Activated CD4-positive, alpha-beta T cell treated with anti-CD3 and anti-CD28 coated beads, Interleukin-2, amount 10 ng/mL, durations not matched to agents 7 days and 5 days (primary cell): ENCODE measurements at places on chromosomes 7 and 10. TPM values are rescaled to one million over a fixed set of nuclear protein-coding genes. Genes with fewer than 3 reads are reported as not detected.

Gene GIMAP1
- 19.6 TPM for total RNA-seq

Gene GIMAP6
- total RNA-seq: 105 TPM

Gene EBF3
- not detected for total RNA-seq

Gene CALML3
- total RNA-seq: not detected

Gene KLF14
- total RNA-seq: not detected

Gene NODAL
- not detected for total RNA-seq

Gene KIF11
- 89.8 TPM for total RNA-seq

Gene OR2A42
- not detected for total RNA-seq

Gene GCK
- not detected for total RNA-seq

Gene RTKN2
- 8.5 TPM for total RNA-seq

Gene TMEM176B
- total RNA-seq: not detected

Gene SLC35B4
- total RNA-seq: 18.4 TPM

DNA sequence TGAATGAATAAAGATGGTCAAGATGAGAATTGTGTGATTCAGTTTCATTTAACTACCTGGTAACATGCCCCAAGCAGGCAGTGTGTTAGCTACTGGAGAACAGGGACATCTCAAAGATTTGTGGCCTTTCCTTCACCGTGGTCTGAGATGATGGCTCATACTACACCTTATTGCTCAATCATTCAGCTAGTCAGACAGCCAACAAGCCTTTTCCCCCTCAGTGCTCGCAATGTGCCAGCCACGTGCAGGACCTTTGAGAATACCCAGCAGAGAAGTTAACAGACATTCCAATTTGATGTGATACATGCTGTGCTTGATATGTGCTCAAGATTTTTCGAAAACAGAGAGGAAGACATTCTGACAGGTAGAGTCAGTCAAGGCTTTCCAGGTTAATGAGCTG is 562.8 kb downstream of the SUGCT start:
- no peaks in the 10 kb centered on the region for H3K27me3 ChIP-seq
- peaks cover 21% of the 10 kb centered on the region for H3K4me1 ChIP-seq
- H3K27ac ChIP-seq: no peak overlapping the region
- no peak for DNase-seq
- no peaks in the 10 kb centered on the region for H3K36me3 ChIP-seq

GRCh38 chr7:78301407-78301806 is 502.8 kb downstream of the PHTF2 start:
- H3K27me3 ChIP-seq: no peaks in the 10 kb centered on the region
- H3K4me3 ChIP-seq: no peak overlapping the region
- H3K36me3 ChIP-seq: no peaks in the 10 kb centered on the region
- DNase-seq: no peak
- H3K27ac ChIP-seq: no peak overlapping the region

DNA sequence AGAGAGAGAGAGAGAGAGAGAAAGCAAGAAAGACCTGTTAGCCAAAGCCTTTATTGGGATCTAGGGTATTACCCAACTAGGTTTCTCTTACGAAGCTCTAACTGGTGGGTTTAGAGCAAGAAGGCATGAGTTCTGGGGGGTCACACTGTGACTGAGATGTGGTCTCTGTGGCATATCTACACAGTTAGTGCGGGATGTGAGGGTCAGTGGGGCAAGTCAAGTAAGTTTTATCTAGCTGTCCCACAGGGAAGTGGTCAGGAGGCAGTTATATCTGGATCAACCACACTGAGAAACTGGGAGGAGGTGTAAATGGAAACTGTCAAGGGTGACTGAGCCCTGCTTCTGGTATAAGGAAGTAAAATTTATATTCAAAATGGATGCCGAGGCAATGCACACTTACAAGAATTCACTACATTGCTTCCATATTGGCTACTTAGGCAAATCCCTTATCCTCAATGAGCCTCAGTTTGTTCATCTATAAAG is 331.6 kb upstream of the HPS1 start:
- no peak overlapping the region for H3K4me3 ChIP-seq
- no peaks in the 10 kb centered on the region for H3K27me3 ChIP-seq
- DNase-seq: no peak
- H3K4me1 ChIP-seq: no peaks in the 10 kb centered on the region

DNA sequence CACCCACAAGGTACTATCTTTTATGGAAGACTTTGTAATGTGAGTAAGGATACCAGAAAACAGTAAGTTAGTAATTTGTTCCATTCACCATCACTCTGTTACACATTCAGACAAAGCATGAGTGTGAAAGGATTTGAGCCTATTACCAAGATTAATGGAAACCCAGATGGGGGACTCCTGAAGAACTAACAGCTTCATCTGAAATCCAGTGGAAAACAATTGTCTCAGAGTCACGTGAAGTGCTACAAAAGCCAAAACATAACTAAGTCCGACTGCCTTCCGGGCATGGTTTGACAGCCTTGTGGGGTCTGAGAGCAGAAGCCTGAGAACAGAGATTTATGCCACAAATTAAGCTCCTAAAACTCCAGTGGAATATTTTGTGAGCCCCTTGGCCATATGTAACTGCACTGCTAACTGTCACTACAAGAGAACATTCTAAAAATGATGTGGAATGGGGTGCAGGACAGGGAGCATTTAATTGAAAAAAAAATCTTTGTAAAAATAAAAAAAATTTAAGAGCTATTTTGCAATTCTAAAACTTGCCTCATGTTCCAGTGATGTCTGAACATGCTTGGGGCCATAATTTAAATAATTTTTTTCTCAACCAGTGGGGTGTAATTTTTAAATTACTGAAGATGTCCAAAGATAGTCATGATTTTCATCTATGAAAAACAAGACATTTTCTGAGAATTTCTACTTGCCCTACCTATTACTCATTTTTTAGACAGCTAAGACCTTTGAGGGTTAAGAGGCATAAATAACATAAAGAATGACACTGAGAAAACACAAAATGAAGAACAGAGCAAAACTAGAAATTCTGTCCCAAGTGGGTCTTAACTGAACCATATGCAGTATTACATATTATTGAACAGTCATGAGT is 555.0 kb downstream of the INHBA start:
- no peak overlapping the region for H3K4me3 ChIP-seq
- DNase-seq: no peak
- H3K36me3 ChIP-seq: no peaks in the 10 kb centered on the region

GRCh38 chr10:123413353-123413752 is 252.8 kb upstream of the GPR26 start:
- H3K4me1 ChIP-seq: no peaks in the 10 kb centered on the region
- H3K27me3 ChIP-seq: peaks cover 4% of the 10 kb centered on the region

DNA sequence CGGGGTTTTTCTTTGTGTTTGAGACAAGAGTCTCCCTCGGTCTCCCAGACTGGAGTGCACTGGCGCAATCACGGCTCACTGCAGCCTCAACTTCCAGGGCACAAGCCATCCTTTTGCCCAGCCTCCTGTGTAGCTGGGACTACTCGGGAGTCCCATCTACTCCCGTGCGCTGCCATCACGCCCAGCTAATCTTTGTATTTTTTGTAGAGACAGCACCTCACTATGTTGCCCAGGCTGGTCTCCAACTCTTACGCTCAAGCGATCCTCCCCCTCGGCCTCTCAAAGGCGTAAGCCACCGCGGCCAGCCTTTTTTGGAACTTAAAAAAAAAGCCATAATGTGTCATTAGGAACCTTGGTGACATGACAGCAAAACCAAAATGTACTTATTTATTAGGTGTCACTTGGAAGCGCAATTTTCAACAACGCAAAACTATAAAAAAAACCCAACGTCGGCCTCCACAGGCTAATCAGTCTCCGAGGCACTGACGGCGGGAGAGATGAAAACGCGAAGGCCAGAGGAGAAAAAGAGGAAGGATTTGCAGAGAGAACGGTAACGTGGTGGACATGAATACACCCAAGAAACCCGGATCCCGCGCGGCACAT is 911 bp upstream of the HNRNPH3 start:
- peak; percentile 12 for DNase-seq
- H3K27me3 ChIP-seq: no peaks in the 10 kb centered on the region
- H3K4me1 ChIP-seq: peaks cover 45% of the 10 kb centered on the region
- peak overlapping the region; percentile 100 for H3K4me3 ChIP-seq
- peak overlapping the region; percentile 100 for H3K27ac ChIP-seq

DNA sequence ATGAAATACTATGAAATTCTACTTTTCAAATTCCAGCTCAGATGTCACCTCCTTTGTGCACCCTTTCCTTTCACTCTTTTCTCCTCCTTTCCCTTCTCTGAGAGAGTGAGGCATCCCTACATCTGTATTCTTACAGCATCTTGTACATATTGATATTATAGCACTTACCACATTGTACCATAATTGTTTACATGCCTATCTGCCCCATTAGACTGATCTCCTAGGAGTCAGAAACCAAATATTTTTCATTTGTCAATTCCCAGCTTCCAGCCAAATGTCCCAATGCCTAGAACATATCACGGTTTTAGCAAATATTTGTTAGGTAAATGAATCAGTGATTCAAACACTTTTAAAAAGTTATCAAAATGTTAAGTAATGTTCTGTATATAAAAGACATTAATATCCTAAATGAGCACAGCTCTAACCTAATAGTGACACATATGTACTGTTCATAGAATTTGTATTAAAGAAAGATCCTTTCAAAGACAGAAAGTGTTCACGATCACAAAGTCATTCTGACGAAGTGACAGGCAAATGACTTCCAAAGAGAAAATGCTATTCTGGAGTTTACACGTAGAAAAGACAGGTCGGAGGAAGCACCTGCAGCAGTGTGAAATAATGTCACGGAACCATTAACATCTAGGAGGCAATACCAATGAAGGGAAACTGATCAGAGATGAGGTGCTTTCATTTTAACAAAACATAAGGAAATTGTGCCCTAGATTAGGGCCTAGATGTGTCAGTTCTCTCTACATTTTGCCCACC is 774.2 kb downstream of the MAGI2 start:
- no peak overlapping the region for H3K27ac ChIP-seq
- DNase-seq: no peak
- no peaks in the 10 kb centered on the region for H3K27me3 ChIP-seq
- H3K4me3 ChIP-seq: no peak overlapping the region

DNA sequence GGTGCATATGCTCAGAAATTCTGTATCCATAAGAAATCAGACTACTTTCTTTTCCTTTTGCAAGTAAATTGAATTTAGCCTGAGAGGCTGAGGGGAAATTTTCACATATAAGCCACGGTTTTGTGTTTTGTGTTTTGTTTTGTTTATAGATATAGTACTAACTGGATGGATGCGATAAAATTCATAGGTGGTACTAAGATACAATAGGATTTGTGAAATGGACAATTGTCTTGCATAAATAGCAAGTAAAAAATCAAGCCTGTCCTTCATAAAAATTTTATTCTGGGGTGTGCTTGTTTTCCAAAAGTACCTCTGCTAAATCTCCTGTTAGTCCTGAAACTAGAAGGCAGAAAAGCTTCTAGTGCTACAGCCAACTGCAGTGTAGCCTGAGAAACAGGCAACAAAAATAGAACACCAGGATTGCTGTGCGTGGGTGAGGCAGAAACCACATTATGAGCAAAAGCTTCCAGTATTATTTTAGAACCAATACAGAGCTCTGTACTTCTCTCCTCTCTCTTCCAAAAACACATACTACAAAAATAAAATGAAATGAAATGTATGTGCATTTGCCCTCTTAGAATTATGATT is 634 bp upstream of the HDAC9 start:
- H3K36me3 ChIP-seq: no peaks in the 10 kb centered on the region
- DNase-seq: no peak
- no peak overlapping the region for H3K27ac ChIP-seq

DNA sequence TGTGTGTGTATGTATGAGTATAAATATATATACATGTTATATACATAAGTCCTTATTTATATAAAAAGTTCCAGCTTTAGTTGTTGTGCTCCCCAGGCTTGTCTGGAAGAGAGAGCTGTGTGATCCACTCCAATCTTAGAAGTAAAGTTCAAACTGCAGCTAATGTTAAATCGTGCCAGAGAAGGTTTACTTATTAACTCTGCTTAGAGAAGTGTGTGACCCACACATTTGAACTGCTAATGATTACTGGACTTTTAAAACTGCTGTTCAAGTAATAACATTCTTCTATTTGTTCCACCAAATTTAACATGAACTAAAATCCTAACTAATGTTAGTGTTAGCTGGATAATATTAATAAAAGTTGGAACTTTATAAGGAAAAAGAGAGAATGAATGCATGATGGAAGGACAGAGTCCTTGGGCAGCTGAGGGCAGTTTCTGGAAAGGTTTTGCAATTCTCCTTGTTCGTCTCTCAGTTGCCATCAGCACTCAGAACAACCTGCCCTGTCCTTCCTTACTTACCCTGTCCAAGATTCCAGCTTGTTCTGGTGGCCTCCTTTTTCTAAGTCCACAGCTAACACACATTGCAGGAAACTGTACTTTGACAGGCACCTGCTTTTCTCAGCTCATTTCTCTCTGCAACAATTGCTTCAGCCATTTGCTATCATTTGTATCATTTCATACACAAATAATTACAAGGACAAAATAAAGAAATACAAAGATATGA is 162.6 kb downstream of the FAM107B start:
- no peak overlapping the region for H3K27ac ChIP-seq
- no peak overlapping the region for H3K4me3 ChIP-seq
- H3K27me3 ChIP-seq: no peaks in the 10 kb centered on the region

- no peak for DNase-seq
- H3K27me3 ChIP-seq: no peaks in the 10 kb centered on the region
- H3K4me1 ChIP-seq: no peaks in the 10 kb centered on the region
- no peak overlapping the region for H3K27ac ChIP-seq
- H3K4me3 ChIP-seq: no peak overlapping the region
Observed at GRCh38 chr7:75971309-75971960, 23.0 kb downstream of the TMEM120A start.

- DNase-seq: no peak
- no peaks in the 10 kb centered on the region for H3K4me1 ChIP-seq
- no peaks in the 10 kb centered on the region for H3K36me3 ChIP-seq
- peaks cover 4% of the 10 kb centered on the region for H3K27me3 ChIP-seq
- H3K4me3 ChIP-seq: no peak overlapping the region
Observed at GRCh38 chr7:25307624-25308023, 79.3 kb upstream of the NPVF start.

DNA sequence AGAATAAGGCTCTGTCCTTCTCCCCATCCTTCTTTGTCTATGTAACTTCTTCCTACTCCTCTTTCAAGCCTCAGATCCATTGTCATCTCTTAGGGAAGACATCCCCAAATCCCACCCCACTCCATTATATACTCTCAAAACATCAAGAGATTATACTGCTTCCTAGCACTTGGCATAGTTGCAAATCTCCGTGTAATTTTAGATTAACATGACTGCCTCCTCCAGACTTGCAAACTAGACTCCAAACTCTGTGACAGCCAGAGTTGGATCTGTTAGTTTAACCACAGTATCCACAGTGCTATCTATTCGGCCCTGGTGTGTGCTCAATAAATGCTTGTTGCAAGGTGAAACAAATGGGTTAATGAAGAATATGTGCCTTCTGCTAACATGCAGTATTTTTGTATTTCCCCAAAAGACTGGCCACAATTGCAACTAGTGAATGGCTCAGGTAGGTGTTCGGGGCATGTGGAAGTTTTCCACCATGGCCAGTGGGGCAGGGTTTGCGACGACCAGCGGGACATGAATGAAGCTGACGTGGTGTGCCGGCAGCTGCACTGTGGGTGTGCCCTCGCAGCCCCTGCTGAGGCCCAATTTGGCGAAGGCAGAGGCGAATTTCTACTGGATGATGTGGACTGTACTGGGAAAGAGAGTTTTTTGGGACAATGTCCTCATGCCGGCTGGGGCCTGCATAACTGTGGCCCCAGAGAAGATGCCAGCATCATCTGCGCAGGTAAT is 34.5 kb upstream of the C10orf120 start:
- H3K4me3 ChIP-seq: no peak overlapping the region
- H3K27ac ChIP-seq: no peak overlapping the region
- peaks cover 14% of the 10 kb centered on the region for H3K27me3 ChIP-seq
- H3K36me3 ChIP-seq: no peaks in the 10 kb centered on the region
- DNase-seq: no peak
